Activated CD4-positive, alpha-beta T cell treated with anti-CD3 and anti-CD28 coated beads, Interleukin-2, amount 50 U/mL, for 16 hours (primary cell): ENCODE measurements at places on chromosomes 4 and X.

GRCh38 chrX:154730253-154730891, 20.5 kb downstream of the GAB3 start:
- no peak for DNase-seq

DNA sequence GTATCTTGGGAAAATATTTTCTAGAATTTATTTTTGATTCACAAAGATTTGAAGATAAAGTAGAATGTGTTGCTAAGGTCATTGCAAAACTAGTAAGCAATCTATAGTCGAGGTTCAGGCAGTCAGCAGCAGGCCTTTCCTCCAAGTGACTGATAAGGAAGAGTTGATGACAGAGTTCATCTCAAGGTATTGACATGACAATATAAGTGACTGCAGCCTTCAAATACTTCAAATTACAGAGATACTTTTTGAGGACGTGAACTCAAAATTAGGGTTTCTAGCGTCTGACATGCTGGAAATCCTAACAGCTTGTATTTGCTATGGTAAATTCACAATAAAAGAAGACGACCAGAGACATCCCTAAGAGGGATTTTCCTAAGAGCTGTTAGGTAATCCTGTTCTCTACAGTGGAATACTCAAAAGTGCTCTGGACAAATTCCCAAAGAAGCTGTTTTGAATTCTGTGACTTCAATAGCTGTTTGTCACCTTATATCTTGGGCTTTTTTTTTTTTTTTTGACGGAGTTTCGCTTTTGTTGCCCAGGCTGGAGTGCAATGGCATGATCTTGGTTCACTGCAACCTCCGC, 7.4 kb downstream of the ARHGAP10 start:
- no peak for DNase-seq

DNA sequence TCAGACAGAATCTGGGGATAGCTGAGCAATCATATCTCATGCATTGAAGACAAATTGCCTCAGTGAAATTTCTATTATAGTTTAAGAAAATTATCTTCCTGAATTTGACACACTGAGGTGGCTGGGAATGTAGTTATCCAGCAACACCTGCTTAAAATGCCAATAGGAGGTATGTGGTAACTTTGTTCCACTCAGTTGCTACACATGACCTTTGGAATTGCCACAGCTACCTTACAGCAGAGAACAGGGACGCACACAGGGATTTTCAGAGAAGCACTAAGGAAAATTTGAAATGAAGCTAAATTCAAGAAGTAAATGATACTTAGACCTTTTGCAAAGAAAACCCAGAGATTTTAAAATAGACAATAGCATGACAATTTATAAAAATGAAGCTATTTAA, 264.6 kb downstream of the IL1RAPL1 start:
- no peak for DNase-seq

DNA sequence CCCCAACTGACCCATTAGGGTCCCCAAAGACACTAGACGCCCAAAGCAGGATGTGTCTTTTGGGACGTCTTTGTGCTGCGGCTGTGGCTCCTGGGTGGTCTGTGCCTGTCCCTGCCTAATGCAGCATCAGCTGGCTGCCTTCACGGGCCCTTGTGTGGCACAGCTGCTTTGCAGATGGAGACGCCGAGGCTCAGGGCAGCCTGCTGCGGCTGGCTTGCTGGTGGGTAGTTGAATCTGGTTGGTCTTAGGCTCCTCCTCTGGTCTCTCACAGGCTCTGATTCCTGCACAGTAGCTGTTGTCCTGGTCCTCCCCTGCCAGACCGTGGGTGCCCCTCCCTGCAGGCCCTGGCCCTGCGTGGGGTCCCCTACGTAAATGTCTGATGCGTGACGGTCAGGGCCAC, 8.1 kb downstream of the CPZ start:
- DNase-seq = no peak

DNA sequence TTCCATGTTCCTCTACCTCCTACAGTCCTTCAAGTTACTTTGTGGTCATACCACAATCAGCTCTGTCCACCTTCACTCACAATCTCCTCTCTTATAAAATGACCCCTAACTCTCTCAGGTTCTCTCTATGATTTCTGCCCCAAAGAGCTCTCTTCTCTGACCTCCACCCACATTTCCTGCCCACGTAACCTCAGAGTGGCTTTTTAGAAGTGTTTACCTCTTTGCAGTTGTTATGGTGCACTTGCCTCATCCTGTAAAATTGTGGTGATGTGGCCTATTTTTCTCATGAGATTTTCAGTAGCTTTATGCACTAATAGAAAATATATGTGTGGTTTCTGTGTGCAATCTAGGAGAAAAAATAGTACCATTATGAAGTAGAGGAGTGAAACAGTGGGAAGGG, 215.8 kb downstream of the PACRGL start:
- DNase-seq = peak; percentile 0

DNA sequence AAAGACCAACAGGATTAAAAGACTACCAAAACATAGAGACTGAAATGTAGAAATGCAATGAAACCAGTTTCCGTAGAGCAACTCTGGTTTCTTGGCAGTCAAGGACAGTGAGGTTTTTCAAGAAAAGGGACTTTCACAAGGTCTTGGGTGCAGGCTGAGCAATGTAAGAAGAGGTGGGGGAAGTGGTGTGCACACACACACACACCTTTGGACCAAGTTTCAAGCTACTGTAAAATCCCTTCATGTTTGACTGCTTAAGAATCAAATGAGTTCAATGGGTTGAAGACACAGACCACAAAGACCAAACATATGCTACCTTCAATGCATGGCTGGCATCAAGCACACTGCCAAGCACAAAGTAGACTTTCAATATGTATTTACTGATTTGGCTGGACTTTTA, 17.8 kb upstream of the MCF2 start:
- DNase-seq = no peak

DNA sequence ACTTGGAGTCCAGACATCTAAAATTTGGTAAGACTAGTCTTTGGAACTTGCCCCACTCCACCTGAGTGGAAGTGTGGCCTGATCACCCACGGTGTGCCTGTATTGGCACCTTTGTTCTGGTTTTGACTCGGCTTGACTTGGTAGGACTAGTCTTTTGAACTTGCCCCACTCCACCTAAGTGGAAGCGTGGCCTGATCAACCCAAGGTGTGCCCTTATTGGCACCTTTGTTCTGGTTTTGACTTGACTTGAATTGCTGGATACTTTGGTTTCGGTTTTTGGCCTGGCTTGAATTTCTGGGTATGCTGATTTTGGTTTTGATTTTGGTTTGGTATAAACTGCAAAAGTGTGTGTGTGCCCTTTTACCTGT, 44.7 kb upstream of the UGT2B7 start:
- no peak for DNase-seq

DNA sequence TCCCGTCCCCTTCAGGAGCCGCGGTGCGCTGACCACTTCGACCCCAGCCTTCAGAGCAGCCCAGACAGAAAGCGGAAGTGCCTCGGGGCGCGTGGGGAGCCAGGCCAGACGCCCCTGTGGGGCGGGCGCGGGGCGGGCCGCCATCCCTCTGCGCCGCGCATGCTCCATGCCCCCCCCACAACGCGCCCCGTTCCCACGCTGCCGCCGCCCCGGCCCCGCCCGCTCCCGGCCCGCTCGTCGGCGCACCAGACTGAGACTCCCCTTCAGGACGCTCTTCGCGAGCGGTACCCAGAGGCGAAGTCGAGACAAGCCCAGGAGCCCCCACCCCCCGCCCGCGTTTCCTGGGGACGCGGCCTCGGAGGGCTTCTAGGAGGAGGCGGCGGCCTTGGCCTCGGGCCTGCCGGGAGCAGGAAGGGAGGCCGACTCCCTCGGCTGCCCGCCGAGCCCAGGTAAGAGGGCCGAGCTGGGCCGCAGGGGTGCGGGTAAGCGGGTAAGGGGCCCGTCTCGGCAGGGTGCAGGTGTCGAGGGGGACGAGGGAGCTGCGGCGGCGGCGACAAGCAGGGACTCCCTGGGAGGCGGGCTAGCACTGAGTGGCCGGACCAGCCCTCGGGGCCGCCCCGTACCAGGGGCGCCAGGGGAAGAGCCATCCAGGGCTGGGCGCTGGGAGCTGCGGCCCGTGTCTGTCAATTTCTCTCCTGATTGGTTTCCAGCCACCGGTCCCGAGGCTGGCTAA, at the start of gene ZFP92:
ZFP92 (plus strand) TSS at position 218 of the 733 bp plus-strand sequence. CDS start 6,851 bp downstream, outside the sequence.
- peak; percentile 16 for DNase-seq

DNA sequence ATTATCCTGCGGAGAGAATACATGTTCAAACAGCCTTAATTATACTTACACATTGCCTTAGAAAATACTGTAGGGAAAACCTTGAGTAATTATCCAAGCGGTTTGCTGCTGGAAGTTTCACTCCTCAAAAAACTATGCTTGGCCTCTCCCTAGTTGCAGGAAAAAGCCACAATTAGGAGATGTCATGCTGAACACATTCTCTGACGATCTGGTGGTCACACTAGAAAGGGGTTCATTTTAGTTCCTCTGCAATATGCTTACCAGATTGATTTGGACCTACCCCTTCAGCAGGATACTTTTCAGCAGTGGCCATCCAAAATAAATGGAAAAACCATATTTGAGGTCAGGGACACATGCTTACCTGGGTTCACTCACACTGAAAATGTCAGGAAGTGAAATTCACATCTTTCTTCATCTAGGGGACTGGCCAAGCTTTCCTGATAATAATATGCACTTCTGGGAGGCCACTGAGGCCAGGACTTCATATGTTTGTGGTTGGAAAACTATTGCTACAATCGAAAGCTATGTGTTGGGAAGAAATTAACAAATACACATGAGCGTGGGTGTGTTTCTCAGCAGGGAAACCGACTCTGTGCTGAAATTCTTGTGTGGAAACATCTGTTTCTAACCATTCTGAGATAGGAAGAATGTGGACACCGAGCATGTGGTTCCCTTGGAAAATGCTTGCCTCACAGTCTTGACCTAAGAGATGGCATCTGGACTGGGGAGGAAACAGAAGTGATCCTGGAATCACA, 68.8 kb downstream of the ATXN3L start:
- DNase-seq = no peak

GRCh38 chr4:80306260-80306659, 29.3 kb upstream of the CFAP299 start:
- DNase-seq = no peak

DNA sequence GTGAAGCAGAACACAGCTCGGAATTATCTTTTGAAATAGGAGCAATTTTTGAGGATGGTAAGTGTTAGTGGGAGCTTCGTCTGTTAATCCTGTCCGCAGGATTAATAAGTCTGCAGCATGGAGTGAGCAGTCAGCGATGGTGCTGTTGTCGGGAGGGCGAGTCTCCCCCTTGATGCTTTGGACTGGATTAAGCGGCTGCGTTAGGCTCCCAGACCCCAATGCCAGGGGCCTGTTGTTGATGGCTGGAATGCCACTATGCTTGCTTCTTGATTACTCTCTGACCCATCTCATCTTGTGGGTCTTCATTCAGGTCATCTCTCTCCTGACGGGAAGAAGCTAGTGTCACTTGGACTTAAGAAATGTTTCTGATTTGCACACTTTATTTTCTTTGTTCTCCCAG, 332.6 kb downstream of the ARHGAP10 start:
- DNase-seq = no peak

DNA sequence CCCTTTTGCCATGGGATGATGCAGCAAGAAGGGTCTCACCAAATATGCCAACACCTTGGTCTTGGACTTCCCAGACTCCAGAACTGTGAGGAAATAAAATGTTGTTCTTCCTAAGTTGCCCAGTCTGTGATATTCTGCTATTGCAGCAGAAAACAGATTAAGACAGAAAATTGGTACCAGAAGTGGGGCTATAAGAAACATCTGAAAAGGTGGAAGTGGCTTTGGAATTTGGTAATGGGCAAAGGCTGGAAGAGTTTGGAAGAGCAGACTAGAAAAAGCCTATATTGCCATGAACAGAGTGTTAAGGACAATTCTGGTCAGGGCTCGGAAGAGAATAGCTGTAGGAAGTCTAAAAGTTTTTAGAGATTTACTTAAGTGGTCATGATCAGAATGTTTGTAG, 27.4 kb downstream of the CASP6 start:
- DNase-seq = no peak

- DNase-seq = no peak
Observed at GRCh38 chrX:65034292-65034667, 58.0 kb upstream of the ZC4H2 start.

DNA sequence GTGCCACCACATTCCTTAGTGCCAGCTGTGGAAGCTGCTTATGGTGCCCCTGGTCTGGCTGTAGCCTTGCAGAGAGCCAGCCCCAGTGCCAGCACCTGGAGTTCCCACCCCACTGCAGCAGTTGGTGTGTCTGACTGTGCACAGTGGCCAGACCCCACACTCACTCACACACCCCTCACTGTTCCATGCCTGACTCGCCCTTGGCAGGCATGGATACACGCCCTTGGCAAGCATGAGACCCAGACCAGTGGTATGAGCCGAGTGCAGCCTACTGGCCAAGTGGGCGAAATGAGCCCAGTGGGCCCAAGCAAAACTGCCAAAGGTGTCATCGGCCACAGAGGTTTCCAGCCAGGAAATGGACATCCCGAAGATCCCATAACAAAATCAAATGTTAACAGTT, 27.4 kb downstream of the NAA11 start:
- no peak for DNase-seq

DNA sequence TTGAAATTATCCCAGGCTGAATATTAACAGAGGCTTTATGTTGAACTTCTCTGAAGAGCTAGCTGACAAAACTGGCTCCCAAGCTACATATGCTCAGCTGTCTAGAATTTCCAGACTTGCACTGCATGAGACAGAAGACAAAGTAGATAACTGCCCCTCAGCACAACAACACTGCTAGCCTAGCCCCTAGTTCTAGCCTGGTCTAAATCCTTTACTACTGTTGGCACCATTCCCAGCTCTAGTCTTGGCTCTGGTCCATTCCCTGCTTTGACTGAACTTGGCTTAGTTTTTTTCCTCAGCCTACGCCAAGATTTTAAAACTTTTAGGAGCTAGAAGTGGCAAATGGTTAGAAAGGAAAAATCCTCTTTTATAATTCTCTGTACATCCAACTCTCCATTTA, 7.6 kb upstream of the OPHN1 start:
- DNase-seq = no peak

DNA sequence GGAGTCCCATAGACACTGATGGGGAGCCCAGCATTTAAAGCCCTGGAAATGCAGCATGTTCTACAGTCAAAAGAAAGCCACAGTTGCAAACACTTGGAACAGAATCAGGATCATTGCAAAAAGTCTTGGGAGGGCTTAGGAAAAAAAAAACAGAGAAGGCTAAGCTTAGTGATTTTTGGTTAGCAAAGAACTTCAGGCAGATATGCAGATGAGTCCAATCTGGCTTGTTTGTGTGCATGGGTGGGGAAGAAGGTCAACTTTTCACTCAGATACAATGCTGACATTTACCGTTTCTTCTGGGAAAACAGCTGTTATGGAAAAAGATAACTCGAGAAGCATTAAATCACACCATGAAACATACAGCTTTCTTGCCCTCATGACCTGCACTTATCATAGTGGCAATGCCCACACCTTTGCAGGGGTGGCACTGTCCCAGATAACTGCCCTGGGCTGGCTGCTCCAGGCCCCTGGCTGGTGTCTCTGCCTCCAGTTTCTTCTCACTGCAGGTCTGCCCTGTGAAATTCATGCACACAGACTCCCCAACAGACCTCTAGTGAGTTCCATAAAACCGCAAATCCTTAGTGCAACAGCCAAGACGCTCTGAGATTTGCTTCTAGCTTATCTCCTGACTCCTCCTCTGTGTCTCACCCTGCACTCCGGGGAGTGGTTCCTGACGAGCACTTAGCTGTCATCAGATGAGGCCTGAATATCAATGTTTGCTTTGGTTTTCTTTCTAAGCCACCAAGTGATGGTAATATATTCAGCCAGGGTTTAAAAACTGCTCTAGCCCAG, 99.2 kb downstream of the DRD5 start:
- DNase-seq = no peak
